ENCODE measurements at places on chromosomes 13 and 19.
A peak's percentile ranks its signal among the peaks of the same experiment; 100 is the strongest.

DNA sequence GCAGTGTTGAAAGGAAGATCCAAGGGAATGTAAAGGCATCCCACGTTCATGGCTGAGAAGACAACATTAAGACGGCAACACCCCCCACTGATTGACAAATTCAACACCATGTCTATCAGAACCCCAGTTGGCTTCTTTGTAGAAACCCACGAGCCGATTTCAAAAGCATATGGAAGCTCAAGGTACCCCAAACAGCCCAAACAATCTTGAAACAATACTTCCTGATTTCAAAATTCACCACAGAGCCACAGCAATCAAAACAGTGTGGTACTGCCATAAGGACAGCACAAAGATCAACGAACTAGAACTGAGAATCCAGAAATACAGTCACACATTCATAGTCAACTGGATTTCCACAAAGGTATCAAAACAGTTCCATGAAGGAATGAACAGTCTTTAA is 6.2 kb downstream of the MIER2 start:
- DNase-seq: no peak

DNA sequence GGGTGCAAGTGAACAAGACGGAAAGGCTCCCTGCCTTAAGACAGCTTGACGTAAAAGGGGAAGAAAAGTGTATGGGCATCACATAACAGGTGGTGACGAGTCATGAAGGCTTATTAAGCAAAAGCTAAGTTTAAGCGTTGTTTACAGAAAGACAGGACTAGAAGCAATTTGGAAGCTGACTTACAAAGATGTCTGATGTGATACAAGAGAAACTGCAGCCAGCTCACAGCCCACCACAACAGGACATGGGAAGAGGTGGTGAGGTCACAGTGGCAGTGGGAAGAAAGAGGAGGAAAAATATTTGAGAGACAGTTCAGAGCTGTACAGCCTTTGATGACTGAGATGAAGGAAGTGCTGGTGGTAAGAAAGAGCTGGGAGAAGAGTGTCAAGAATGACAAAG is 181.6 kb downstream of the KLF12 start:
- DNase-seq: no peak

DNA sequence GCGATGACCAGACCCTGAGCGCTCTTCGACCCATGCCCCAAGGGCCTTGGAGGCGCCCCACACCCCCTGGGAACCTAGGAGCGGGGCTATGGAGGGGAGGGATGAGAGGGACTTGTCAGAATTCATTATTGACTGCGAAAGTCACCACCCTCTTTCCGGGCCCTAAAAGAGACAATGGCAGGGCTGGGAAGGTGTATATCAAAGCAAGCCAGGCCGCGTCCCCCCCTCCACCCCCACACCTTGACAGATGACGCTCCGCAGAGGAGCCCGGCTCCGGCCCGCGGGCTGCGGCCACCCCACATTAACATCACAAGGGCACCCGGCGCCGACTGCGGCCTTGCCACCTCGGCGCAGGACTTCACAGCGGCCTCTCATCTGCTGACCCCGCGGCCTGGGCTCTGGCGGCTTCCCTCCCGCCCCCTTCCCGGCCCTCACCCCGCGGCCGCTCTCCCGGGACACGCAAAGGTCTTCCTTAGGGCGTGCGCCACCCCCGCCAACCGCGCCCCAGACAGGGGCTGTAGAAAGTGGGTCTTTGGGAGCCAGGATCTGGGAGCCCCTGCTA is 2.4 kb downstream of the CDX2 start:
- DNase-seq: no peak

DNA sequence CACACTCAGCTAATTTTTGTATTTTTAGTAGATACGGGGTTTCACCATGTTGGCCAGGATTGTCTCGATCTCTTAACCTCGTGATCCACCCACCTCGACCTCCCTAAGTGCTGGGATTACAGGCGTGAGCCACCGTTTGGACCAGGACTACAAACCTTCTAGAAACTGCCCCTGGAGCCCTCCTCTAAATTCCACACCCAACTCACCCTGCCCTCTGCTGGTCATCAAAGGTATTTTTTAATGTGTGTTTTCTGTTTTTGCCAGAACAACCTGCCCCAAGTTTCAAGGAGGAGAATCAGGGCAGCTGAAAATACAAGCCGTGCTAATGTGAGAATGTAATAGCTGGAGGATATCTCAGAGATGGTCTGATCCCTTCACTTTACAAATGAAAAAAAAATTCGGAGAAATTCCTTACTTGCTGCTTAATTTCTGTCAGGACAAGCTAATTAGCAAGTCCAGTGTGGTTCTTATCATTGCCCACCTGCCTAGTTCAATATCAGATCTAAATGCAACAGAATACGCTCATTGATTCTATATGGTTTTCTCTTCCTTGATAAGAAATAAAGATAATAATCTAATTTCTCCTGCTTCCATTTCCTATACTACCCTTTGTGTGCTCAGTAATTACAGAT is 4.1 kb downstream of the ATP8A2 start:
- peak; percentile 54 for DNase-seq

DNA sequence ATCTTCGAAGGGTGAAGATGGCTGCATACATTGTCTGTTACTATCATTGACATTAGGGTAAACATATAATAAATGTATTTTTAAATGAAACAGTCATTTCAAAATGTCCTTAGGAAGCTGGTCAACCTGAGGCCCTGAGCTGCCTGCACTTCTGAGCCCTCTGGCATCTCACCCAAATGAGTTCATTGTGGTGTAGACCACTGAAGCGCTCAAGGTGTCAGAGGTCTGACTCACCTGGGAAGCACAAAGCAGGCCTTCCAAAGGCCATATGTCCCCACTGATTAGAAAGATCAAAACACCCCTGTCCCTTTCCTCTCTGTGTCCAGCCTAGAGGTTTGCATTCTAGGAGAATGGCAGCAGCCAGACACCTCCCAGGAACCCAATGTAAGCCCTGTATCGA is 59.6 kb downstream of the COL4A2 start:
- DNase-seq: no peak

DNA sequence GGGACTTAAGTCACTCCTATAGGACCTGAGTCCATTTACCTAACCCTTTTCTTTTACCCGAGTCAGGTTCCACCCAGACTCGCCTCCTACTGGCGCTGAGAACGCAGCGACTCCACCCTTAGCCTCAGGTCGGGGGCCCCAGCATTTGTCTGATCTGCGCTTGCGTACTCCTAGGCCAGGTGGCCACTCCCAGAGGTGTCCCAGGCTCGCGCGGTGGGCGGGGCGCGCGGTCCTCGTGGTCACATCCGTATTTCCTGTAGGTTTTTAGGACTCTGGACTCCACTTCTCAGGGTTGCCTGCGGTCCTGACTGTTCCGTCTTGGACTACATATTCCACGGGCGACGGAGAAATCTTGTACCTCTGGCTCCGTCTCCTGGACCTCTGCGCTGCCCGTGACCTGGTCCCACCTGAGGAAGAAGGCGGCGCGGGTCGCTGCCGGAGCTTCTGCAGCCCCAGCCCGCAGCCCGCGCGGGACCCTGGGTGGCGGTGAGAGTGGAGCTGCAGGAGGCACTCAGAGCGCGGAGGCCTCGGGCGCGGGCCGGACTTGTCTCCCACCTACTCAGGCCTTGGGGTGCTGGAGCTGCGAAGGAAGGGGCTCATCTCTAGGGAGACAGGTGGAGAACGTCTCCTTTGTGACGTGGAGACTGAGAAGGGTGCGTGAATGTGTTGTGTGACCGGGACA is 11.0 kb upstream of the ZNF573 start:
- no peak for DNase-seq

- DNase-seq: no peak
These were observed 8.9 kb downstream of the ISYNA1 start for GRCh38 chr19:18428787-18429674.

DNA sequence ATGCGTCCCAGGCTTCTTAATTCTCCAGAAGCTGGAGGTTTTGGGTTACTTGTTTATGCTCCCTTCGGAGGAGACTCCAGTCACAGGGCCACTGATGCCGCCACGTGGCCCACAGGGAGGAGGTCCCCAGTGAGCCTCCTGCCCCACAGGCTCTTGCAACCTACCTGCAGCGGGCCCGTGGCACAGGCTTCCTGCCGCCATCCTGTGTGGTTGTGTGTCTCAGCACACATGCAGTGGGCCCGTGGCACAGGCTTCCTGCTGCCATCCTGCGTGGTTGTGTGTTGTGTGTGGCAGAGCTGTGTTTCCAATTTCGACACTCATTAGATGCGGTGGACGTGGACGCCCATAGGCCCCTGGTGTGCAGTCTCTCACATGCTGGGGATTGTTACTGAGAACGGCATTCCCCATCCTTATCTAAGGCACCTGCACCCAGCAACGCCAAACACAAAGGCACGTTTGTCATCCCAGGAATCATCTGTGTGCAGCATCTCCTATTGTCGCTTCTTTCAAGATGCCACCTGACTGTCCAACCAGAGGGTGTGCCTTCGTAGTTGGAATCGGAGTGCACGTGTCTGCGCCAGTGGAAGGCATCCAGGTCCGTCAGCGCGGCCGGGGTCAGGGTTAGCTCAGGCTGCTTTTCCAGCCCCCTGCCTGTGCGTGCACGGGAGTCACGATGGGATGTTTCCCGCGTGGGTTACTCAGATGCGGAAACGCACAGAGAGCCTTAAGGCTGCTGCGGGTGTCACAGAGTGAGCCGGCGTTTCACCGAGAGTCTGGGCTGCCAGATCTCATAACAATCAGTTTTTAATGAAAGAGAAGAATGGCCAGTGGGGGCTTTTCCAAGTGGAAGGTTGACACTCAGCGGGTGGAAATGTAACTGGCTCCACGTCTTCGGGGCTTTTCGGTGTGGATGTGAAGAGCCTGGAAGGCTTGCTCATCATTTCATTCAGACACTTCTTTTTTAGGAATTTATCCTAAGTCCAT is 119.8 kb downstream of the ATP11A start:
- DNase-seq: no peak

DNA sequence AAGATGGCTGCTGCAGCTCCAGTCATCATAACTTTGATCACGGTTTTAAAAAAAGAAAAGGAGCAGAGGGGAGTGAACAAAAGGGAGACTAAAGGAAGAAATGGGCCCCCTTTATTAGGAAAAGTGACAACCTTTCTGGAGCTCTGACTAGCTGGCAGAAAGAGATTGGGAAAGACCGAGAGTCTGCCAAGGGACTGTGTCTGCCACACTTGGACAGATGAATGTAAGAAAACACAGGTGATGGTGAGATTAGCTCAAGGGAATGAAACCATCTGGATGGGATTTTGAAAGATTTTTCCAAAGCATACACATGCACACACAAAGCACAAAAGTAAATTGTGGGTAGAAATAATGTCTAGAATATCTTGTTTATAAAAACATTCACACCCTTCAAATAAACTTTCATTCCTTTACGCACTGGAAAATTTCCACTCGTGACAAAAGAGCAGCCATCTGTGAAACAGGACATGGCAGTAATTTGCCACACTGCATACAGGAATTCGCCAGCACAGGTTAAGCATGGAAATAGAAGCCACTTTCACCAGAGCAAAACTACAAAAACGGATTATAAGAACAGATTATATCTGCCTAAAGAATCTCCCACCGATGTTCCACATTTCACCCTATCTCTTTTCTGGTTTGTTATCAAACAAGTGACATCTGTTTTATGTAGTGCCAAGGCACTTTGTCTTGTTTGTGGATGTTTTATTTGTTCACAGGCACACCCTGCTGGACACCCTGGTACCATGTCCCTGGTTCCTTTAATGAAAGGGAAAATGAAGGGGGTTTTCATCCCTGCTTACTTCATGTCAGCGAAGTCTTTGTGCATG is 819.5 kb downstream of the DIAPH3 start:
- DNase-seq: no peak

DNA sequence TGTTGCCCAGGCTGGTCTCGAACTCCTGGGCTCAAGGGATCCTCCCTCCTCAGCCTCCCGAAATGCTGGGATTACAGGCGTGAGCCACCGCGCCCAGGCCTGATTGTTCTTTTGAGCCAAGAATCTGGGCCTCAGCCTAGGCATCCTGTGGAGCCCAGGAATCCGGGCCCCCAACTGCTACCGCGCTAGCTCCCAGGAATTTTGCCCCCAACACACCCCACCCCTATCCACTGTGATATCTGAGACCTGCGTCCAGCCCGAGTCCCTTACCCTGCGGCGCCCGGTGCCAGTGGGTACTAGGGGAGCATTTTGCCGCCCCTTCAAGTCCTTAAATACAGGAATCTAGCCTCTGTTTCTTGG is 838 bp upstream of the MYADM start:
- no peak for DNase-seq

GRCh38 chr19:43078311-43078710 is 4.2 kb downstream of the PSG2 start:
- no peak for DNase-seq

DNA sequence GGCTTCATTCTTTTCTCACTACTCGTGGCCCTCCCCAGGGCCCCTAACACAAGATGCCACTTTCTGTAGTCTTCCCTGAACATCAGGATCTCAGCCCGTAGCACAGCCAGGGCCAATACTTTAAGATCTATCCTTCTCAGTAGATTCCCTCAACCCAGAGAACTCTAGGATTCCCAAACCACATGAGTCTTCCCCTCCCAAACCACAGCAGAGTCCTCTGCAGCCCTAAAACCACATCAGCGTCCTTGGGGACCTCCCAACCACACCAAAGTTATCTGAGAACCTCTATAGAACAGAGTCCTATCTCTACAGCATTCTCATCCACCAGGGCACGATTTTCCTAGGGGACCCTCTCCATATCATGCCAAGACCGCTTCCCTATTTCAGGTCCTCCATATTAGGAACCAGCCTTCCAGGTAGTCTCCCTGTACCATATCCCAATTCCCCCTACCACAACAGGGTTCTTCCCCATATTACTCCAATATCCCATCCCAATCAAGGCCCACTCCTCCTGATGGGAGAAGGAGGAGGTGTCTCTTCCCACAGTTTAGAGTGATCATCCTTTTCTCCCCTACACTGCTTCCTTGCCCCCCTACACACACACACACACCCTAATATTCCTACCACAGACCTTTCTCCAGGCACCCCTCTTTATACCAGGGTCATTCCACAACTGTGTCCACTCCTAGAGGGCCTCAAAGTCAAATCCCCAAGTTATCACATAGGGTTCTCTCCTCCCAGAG is 1.4 kb downstream of the DYRK1B start:
- no peak for DNase-seq

DNA sequence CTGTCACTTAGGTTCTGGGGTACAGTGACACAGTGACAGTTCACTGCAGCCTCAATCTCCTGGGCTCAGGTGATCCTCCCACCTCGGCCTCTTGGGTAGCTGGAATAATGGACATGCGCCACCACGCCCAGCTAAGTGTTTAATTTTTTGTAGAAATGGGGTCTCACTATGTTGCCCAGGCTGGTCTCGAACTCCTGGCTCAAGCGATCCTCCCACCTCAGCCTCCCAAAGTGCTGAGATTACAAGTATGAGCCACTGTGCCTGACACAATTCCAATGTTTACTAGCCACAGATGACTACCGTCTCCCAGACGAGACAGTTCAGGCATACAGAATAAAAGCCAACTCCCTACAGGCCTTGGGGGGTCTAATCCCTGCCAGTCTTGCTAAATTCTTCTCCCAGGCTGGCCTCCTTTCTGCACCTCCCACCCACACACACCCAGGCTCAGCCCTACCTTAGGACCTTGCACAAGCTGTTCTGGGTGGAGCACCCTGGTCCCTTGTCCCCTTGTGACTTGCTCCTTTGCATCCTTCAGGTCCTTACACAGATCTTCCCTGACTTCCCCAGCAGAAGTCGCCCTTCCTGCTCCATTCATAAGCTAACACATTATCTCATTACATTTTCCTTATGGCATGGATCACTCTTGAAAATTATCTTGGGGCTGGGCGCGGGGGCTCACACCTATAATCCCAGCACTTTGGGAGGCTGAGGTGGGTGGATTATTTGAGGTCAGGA is 106.4 kb downstream of the INSR start:
- DNase-seq: no peak

- peak; percentile 82 for DNase-seq
These were observed 112.2 kb downstream of the TEX26 start for GRCh38 chr13:31044364-31045285.
